Stimulated activated CD4-positive, alpha-beta T cell treated with anti-CD3 and anti-CD28 coated beads, Interleukin-4, amount 100 ng/mL, for 4 hours (primary cell): ENCODE measurements at places on chromosomes 11 and 22.

- no peak for DNase-seq
These were observed 639.3 kb upstream of the KIRREL3 start for GRCh38 chr11:127639916-127640315.

- no peak for DNase-seq
These were observed 1.5 kb upstream of the LARGE1 start for GRCh38 chr22:33921525-33922348.

GRCh38 chr11:102940714-102941588, 14.6 kb downstream of the MMP13 start:
- no peak for DNase-seq

DNA sequence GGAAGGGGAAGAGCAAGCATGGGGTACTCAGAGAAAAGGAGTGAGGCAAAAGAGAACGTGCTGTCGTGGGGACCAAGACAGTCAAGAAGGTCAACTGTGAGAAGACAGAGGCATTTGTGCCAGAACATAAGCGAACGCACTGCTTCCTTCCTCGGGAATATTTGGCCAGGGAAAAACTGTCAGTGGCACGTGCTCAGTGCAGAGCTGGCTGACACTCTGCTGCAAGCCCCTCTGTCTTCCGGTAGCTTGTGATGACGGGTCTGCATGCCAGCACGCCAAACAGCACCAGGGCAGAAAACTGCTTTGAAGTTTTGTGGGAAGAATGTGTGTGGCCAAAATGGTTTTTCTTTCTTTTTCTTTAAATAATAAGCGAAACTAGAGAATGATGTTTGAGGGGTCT, 60.6 kb downstream of the SMCO4 start:
- no peak for DNase-seq

DNA sequence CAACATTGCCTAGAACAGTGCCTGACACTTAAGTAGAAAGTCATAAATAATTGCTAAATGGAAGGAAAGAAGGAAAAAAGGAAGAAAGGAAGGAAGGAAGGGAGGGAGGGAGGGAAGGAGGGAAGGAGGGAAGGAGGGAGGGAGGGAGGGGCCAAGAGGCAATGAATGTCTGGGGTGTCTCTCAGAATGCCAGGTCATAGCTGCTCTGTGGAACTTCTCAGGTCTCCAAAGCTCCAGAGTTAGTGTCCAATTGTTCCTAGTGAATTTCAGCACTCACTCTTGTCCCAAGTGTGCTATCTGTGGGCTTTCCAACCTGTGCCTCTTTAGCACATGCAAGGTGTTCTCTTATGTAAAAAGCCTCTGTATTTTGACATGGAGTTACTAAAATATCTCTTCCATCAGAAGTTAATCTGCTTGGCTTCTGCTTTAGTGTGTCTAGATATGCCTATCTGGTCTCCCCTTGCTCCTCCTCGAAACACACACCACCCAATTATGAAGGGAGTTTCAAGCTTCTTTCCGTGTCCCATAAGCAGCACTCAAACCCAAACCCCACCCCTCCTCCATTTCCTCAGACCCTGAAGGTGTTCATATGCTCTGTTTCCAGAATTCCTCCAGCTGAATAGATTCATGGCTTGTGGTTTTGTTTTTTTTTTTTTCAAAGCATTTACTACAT, 56.5 kb downstream of the FAM76B start:
- no peak for DNase-seq

- no peak for DNase-seq
These were observed 20.2 kb downstream of the BPIFC start for GRCh38 chr22:32444068-32444467.

- DNase-seq = no peak
These were observed 3.2 kb downstream of the CENPM start for GRCh38 chr22:41943661-41944209.
